Natural killer cell treated with Interleukin-12 subunit alpha and Interleukin-12 subunit beta and Interleukin-15 and Interleukin-18, amount 100 ng/mL, for 72 hours (primary cell): ENCODE measurements at places on chromosomes 3 and 15. TPM values are rescaled to one million over a fixed set of nuclear protein-coding genes. Genes with fewer than 3 reads are reported as not detected.
A peak's percentile ranks its signal among the peaks of the same experiment; 100 is the strongest.

CASR gene
- not detected for total RNA-seq

TNFAIP8L3 gene
- not detected for total RNA-seq

SGO1 gene
- total RNA-seq: 21.6 TPM

GRCh38 chr3:54192026-54192425 is 69.7 kb downstream of the CACNA2D3 start:
- H3K27me3 ChIP-seq: no peaks in the 10 kb centered on the region
- H3K36me3 ChIP-seq: no peaks in the 10 kb centered on the region
- H3K4me1 ChIP-seq: no peaks in the 10 kb centered on the region

DNA sequence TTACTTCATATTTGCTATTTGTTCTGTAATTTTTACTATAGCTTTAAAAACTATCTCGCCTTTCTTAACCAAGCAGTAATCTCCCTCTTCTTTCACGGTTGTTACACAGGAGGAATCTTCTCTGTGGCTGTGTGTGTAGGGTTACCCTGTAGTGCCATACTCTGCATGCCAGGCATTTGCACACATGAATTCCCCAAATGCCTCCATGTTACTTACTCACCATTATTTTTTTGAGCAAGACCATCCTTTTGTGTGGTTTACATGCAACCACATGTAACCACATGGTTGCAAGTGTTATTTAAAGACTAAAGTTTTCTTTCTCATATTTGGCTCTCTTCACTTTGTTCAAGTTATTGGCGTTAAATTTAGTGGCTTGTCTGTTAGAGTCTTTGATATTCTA is 45.5 kb downstream of the HPS3 start:
- H3K36me3 ChIP-seq: no peaks in the 10 kb centered on the region
- no peaks in the 10 kb centered on the region for H3K27me3 ChIP-seq
- peak overlapping the region; percentile 23 for H3K4me3 ChIP-seq
- H3K4me1 ChIP-seq: peaks cover 6% of the 10 kb centered on the region

DNA sequence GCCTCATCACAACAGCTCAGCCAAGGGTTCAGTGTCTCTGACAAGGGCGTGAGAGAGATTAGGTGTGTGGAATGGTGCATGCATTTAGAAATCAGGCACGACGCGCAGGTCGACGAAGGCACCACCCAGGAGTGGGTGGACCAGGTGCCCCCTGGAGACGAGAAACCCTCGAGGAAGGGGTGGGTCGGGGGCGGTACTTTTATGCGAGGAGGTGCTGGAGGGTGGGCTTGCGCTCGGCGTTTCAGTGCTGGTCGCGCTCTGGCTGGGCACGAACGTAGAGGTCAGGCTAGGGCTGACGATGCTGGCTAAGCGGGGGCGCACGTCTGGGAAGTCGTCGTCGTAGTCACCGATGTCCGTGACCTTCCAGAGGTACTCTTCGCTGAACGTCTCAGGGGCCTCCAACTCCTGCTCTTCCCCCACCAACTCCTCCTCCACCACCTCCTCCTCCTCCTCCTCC is 393 bp downstream of the ERICH6 start:
- no peaks in the 10 kb centered on the region for H3K27me3 ChIP-seq
- peaks cover 21% of the 10 kb centered on the region for H3K4me1 ChIP-seq
- peak overlapping the region; percentile 85 for H3K4me3 ChIP-seq
- no peak for DNase-seq

GRCh38 chr3:37770336-37770735 is 91.3 kb upstream of the CTDSPL start:
- no peak overlapping the region for H3K4me3 ChIP-seq
- no peaks in the 10 kb centered on the region for H3K4me1 ChIP-seq
- DNase-seq: no peak
- H3K36me3 ChIP-seq: no peaks in the 10 kb centered on the region

- no peaks in the 10 kb centered on the region for H3K27me3 ChIP-seq
- H3K27ac ChIP-seq: no peak overlapping the region
Observed at GRCh38 chr15:67249830-67250229, 4.6 kb downstream of the AAGAB start.

DNA sequence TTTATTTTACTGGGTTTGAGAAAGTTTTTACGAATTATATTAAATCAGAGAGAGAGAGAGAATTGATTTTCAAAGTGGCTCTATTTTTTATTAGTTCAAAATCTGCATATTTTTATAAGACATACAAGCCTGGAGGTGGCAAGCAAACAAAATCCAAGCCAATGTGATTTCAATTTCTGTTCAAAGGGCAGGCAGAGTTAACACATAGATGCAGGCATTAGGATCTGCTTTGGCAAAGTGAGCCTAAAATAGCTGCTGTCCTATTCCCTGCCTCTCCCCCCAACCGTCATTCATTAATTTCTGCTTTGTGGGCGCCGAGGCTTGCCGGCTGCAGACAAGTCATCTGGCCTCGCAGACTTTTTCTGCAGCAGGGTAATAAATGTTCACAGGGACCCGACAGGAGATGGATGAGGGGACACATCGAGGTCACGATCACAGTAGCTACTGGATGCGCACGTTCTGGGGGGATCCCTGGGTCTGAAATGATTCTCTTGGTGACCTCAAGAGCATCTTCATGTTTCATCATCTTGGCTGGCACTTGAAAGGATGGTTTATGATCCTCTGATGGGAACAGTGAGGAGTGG is 123.9 kb upstream of the SLC6A11 start:
- no peak for DNase-seq
- no peaks in the 10 kb centered on the region for H3K4me1 ChIP-seq
- H3K36me3 ChIP-seq: no peaks in the 10 kb centered on the region
- no peak overlapping the region for H3K27ac ChIP-seq
- no peak overlapping the region for H3K4me3 ChIP-seq
- peaks cover 7% of the 10 kb centered on the region for H3K27me3 ChIP-seq

PLAAT1 gene
- total RNA-seq: not detected

DNA sequence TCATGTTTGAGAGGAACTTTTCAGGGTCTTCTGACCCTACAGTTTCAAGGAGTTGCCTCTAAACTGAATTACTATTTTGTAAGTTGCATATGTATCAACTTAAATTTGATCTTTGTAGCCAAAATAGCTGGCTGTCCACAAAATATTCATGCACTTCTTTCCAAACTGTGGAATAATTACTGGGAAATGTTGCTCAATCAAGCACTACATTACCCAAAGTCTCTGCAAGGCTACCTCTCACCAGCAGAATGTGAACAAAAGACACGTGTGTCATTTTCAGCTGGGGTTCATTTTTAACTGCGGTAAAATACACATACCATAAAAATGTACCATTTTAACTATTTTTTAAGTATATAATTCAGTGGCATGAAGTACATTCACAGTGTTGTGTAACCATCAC is 320.4 kb downstream of the CTNNB1 start:
- no peaks in the 10 kb centered on the region for H3K36me3 ChIP-seq
- H3K27ac ChIP-seq: no peak overlapping the region
- no peak overlapping the region for H3K4me3 ChIP-seq

DNA sequence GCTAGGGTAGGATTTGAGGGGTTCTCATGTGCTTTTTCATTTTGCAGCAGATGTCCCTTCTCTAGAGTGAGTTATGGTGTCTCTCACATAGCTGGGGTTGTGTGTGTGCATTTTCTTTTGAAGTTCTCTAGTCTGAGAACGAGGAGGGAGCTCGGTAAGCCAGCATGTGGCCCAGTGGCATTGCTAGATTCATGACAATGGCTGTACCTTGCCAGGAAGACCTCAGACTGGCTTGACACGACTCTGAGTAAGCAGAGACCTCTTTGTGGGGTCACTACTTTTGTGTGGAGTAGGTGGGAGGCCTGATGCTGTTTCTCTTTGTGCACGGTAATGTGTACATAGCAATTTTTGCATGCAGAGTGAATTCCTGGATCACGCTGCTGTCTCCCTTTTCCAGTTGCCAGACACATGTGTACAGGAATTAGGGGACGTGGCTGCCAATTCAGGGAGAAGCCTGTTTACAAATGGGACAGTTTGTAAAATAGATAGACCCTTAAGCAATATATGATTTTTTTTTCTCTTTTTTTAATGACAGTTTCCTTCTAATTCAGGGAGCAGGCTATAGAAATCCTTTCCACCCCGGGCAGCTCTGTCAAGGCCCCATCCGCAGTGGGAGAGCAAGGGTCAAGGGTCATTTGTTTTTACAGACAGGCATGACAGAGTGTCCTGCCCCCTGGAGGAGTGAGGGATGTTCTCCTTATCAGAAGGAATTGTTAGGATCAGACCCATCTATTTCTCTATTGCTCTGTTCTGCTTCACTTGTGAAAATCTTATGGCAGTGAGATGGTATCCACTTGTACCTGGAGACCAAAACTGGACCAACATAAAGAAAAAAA is 4.6 kb downstream of the CACNA1D start:
- H3K4me1 ChIP-seq: no peaks in the 10 kb centered on the region
- no peaks in the 10 kb centered on the region for H3K36me3 ChIP-seq
- no peak overlapping the region for H3K27ac ChIP-seq
- no peak overlapping the region for H3K4me3 ChIP-seq
- peaks cover 35% of the 10 kb centered on the region for H3K27me3 ChIP-seq
- DNase-seq: no peak

DNA sequence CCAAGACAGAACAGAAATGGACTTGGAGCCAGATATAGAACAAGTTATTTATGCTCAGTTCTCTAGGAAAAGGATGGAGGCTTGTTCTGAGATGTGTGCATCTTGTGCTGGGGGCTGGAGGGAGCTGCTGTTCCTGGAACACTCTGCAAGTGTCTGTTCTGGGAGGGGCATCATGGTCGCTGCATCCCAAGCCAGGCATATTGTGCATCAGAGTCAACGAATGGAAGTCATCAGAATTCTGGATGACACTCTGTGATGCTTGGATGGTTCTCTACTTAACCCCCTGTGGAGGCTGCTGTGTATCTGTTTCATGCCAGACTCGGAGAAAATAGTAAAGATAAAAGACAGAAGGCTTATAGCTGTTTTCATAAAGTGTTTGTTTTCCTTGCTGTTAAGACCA is 34.7 kb downstream of the RPL22L1 start:
- peaks cover 12% of the 10 kb centered on the region for H3K27me3 ChIP-seq
- no peak overlapping the region for H3K27ac ChIP-seq
- no peak for DNase-seq
- peaks cover 3% of the 10 kb centered on the region for H3K4me1 ChIP-seq
- no peaks in the 10 kb centered on the region for H3K36me3 ChIP-seq

GRCh38 chr3:104523136-104523535 is 843.6 kb upstream of the ALCAM start:
- DNase-seq: no peak
- no peak overlapping the region for H3K27ac ChIP-seq
- no peaks in the 10 kb centered on the region for H3K4me1 ChIP-seq
- no peaks in the 10 kb centered on the region for H3K27me3 ChIP-seq
- H3K36me3 ChIP-seq: no peaks in the 10 kb centered on the region
